ENCODE measurements at places on chromosomes 7 and 10.
A peak's percentile ranks its signal among the peaks of the same experiment; 100 is the strongest.

GRCh38 chr7:104018425-104018824 lies 29.0 kb upstream of the RELN start:
- DNase-seq, result no peak

DNA sequence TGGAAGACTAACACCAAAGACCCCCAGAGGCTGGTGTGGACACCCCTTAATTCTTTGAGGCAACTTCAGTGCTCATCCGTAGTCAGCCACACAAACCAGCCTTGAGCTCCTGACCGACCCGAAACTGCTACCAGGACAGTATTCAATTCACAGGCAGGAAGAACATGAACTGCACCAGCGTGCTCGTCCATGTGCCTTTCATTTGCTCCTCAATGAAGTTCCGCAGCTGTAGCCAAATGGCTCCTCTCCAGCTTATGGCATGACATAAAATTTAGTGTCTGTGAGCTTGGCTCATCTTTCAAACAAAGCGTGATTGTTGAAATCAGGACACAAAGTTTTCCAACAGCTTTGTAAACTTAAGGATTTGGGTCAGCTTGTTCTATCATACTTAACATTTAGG lies 144.1 kb upstream of the FAM171A1 start:
- DNase-seq, result no peak

- no peak for DNase-seq
These were observed 111.0 kb downstream of the GRID1 start for GRCh38 chr10:86255405-86256251.

DNA sequence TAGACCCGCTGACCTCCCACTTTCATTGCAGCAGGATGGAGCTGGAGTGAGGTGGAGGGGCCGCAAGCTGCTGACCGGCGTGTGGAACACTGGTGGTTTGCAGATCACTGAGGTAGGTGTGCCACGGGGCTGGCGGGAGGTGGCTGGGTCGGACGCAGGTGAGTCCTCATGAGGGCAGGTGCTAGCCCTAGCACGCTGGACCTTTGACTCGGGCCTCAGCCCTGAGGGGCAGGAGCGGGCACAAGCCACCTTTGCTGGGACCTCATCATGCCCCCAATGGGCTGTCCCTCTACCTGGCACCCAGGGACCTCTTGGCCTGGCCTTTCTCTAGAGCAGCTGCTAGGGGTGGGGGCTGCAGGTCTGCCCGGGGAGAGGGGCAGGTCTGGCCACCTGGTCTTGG lies 93.3 kb downstream of the ZMIZ1 start:
- DNase-seq, result no peak

DNA sequence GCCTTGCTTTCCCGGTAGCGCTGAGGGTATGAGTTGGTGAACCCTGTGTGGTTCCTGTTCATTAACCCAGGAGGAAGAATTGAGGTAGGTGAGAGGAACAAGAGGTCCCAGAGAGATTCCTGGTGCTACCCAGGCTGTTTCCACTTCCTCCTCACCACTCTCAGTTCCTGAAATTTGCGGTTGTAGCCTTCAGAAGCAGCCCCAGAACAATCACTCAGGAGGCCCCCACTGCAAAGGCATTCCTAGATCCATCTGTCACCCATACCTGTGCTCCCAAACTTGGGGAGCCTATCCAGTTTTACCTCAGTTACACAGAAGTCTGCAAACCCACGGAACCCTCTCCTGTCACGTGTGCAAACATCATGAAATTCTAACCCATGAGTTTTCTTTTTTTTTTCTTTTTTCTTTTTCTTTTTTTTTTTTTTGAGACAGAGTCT lies 9.0 kb upstream of the PIP4K2A start:
- DNase-seq, result no peak

DNA sequence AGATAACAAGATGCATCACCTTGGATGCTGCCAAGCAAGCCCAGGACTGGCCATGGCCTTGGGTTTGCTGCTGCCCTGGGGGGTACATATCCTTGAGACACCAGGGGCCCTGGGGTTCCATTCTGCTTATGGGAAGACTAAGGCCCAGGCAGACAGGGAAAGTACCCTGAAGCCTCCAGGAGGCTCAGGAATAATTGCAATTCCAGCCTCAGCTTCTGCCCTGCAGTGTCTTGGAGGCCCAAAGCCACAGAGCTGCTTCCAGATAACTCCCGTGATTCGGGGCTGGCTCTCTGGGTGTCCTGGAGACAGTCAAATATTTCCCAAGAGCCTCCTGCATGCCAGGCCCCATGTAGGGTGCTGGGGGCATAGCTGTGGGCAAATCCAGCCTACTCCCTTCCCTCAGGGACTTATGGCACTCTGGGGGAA lies 22.6 kb downstream of the MYL10 start:
- no peak for DNase-seq

- DNase-seq, result no peak
These were observed 71.1 kb downstream of the SPDYE5 start for GRCh38 chr7:75563171-75563570.

DNA sequence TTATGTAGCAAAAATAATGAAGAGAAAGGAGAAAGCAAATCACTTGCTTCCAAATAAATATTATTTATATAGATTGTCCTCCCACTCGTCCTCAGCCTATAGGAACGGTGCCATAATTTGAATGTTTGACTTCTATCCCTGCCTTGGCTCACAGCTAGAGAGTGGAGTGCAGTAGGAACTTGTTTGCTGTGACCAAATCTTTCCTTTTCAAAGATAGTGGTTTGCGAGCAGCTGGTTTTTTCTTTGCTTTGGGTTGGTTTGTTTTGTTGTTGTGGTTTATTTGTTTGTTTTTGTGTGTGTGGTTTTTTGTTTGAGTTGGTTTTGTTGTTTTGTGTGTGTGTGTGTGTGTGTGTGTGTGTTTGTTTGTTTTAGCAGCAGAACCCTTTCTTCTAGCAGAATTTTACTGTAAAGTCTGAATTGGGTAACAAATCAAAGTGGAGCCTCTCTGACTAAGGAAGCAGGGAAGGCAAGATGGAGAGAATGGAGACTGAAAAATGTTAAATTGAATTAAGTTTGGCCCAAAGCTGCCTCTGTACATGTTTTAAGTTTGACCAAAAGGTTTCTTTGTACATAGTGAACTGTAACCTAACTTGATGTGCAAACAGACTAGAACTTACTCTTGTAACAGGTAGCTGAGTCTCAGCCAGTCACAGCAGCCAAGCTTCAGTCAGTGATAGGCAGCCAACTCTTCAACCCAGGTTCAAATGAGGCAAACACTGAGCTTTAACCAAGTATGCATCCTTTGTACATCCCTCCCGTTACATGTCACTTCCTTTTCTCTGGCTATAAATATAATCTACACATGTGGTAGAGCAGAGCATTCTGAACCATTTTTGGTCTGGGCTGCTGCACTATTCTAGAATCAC lies 149.5 kb upstream of the LRGUK start:
- DNase-seq, result no peak

DNA sequence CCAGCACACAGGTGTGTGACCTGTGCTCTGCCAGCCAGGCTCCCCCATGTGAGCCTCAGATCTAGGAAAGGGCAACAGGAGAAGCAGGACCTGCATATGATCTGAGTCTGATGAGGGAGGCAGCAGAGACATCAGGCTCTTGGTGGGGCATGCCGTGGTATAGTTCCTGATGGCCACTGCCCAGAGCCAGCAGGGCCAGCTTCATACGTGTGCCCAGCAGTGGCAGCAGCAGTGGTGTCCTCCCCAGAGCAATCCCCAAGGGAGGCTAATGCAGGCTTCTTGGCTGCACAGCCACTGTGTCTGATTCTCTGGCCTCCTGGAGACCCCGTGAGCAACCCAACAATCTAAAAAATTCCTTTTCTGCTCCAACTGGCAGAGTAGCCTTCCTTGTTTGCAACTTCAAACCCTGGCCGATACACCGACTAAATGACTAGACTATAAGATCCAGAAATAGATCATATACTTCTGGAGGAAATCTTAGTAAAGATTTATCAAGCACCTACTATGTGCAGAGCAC lies 230.6 kb upstream of the ZMIZ1 start:
- DNase-seq, result no peak

DNA sequence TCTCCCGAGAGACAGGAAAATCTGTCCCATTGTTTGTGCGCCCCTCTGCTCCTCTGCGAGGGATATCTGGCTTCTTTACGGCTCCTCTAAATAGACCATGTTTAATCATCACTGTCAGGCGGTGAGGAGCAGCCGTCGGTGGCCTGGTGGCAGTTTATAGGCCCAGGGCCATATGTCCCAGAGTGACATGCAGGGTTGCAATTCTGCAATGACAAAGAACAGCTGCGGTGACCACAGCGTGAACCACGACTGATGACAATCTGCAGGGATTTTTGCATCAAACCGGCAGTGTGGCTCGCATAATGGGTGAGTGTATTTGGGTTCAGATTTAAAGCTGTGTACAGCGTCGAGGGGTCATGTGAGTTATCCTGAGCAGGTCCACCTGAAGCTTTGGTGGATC lies 41.5 kb downstream of the GATA3 start:
- DNase-seq, result no peak

DNA sequence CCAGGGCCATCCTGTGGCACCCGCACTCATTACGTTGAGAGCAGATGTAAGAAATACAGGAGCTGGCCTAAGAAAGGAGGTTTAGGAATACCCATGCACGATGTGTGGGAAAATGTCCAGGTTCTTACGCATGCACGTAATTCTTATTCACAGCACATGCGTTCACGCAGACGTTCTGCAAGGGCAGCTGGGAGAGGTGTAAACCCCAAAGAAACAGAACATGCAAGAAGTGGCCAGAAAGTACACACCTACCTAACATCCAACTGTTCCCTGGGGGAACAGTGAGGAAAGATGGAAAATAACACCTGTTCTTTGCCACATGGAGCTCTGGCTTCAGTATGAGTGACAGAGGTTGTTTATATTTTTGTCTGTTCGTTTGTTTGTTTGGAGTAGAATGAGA lies 285.6 kb downstream of the PRPF18 start:
- DNase-seq, result no peak

- DNase-seq, result peak; percentile 58
These were observed 41.8 kb downstream of the BLNK start for GRCh38 chr10:96229568-96230030.

- no peak for DNase-seq
These were observed 60.7 kb downstream of the OTUD1 start for GRCh38 chr10:23499372-23500132.

GRCh38 chr7:44066111-44066460 lies 719 bp upstream of the PGAM2 start:
- DNase-seq, result no peak

DNA sequence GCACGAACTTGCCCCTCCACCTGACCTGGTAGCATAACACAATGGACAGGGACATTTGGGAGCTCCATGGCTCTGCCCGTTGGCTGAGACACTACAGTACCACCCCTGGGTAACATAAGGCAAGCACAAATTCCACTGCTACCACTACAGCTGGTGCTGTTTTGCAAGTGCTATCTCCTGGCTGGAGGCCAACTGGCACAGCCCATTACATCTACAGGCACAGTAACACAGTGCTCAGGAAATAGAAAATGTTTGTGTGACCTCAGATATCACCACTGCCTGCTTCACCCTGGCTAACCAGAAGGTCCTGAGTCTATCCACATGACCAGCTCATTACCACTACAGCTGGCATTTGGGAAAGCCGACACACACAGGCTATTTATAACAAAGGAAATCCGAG lies 631.1 kb upstream of the MBL2 start:
- DNase-seq, result peak; percentile 15

DNA sequence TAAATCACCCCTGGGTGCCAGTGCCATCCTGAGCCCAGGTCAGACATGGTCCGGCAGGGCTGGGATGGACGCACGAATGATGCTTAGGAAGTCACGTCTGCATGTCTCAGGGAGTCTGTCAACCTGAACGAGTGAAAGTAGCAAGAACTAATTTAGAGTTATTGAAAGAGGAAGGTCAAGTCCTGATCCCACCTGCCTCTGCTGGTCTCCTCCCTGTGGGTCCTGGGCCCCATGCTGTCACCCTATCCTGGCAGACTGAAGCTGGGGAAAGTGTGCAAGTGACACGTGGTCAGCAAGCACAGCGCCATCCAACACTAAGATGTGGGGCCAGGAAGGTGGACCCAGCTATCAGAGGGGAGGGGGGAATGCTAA lies 26.1 kb upstream of the GRID1 start:
- DNase-seq, result no peak

DNA sequence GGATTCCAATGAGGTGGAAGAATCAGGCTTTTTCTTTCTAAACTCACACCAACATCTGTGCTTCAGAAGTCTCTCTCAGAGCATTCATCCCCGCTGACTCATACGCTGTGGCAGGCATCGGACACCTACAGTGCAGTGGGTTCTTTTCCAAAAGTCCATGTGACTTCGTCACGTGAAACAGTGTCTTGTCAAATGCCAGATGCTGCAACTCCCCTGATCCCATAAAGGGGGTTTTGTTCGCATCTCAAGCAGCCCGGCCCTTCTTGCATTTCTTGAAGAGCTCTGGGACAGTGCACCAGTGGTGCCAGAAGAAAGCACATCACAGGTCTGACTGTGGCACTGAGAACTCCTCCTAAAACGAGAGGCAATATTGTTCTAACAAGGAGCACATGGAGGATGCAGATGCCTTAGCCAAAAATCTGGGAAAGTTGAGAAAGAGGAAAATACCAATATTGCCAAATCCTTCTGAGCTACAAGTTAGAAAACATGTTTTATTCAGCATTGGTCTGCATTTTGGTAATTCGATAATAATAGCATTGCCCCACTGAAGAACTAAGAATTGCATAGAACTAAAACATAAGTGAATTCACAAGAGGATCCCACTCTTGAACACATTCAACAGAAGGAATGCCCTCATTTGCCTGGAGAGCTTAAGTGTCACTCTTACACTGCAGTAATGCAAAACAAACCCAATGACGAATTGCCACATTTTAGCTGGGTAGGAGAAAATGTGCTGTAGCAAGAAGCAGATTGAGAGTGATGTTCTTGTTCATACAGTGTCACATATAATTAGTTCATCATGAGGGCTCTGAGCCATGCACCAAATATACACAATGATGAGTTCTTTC lies 204.4 kb downstream of the CXCL12 start:
- peak; percentile 91 for DNase-seq

DNA sequence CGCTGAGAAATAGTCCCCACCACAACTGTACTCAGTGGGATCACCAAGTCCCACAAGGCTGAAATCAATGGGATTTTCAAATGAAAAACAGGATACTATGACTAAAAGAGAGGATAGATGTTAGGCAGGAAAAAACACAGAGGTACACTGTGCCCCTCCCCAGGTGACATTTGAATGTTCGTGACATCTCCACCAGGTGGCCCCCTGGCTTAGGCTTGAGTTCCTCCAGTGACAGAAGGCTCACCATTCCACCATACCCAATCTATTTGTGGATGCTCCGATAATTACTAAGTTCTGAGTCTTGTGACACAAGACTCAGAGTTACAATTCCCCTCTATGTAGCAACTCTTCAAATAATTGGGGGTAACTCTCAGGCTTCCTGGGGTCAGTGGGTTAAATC lies 77.5 kb upstream of the KCNMA1 start:
- no peak for DNase-seq

- DNase-seq, result peak; percentile 69
These were observed 19.5 kb downstream of the TSPAN33 start for GRCh38 chr7:129163875-129164544.

- DNase-seq, result no peak
These were observed 78.4 kb upstream of the NANOS1 start for GRCh38 chr10:118950997-118951637.

GRCh38 chr10:132700156-132701098 lies 85.5 kb downstream of the NKX6-2 start:
- peak; percentile 38 for DNase-seq

All from astrocyte of the spinal cord (primary cell).